ENCODE measurements at places on chromosomes 13 and 19.

GRCh38 chr19:7326105-7326877 is 22.4 kb upstream of the ARHGEF18 start:
- DNase-seq: no peak

DNA sequence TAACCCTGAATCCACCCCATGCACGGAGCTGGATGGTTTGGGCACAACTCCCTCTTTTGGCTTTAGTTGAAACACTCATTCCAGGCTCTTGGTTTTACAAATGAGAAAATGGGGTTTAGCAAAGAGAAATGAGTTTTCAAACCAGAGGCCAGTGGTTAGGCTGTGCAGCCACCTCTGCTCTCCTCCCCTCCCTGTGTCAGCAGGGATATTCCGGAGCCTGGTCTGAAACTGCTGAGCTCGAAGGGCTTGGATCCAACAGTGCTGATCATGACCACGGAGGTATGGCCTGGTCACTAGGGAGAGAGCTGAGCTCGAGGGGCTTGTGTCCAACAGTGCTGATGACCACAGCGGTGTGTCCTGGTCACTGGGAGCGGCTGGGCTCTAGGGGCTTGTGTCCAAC is 41.5 kb downstream of the ZNF787 start:
- no peak for DNase-seq

DNA sequence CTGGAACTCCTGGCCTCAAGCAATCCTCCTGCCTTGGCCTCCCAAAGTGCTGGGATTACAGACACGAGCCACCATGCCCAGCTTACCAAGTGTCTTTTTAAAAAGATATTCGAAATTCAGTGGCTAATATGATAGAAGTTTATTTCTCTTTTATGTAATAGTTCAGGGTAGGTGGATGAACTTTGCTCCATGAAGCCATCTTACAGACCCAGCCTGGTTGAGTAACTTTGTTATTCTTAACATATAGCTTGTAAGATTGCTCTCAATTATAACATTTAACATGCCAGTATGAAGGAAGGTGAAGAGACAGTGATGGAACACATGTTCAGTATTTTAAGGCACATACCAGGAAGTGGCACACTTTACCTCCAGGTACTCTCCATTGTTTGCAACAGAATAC is 42.4 kb downstream of the ZIC2 start:
- no peak for DNase-seq

DNA sequence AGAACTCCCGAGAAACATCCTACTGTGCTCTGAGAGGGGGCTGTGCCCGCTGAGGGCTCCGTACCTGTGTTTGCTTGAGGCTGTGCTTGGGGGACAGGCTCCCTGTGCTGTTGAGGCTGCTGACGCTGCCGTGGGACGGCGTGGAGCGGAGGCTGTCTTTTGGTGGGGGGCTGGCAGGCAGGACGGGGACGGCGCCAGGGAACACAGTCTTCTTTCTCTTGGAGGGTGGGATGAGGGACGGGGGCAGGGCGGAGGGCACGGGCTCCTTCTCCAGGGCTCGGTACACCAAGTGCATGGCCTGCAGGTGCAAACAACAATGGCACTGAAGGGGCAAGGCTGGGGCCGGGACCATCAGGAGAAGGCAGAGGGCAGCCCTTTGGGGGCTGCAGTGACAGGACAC is 46.8 kb downstream of the EPS15L1 start:
- DNase-seq: no peak

- no peak for DNase-seq
Observed at GRCh38 chr19:29172302-29172701, 40.6 kb downstream of the UQCRFS1 start.

- DNase-seq: no peak
Observed at GRCh38 chr19:53927739-53928138, 18.7 kb downstream of the CACNG7 start.

DNA sequence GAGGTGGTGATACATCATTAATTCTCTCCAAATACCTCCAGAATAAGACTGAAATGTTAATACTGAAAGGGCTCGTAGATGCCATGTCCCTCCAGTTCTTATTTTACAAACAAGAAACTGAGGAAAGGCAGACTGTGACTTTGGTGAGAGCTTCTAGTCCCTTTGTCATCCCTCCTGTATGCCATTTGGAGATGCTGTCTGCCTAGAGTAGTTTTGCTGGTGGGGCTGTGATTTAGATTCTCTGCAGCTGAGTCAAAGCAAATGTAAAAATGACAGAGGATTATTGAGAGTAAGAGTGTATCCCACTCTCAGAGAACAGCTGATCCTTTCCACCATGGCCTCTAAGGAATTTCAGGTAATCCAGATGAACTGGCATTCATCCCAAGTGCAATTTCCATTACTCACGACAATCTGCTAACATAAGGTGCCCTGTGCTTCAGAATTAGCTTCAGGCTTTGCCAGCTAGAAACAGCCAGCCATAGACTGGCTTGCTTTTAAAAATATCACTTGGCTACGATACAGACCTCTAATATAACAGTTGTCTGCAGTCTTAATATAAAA is 16.8 kb downstream of the PABPC3 start:
- DNase-seq: no peak

DNA sequence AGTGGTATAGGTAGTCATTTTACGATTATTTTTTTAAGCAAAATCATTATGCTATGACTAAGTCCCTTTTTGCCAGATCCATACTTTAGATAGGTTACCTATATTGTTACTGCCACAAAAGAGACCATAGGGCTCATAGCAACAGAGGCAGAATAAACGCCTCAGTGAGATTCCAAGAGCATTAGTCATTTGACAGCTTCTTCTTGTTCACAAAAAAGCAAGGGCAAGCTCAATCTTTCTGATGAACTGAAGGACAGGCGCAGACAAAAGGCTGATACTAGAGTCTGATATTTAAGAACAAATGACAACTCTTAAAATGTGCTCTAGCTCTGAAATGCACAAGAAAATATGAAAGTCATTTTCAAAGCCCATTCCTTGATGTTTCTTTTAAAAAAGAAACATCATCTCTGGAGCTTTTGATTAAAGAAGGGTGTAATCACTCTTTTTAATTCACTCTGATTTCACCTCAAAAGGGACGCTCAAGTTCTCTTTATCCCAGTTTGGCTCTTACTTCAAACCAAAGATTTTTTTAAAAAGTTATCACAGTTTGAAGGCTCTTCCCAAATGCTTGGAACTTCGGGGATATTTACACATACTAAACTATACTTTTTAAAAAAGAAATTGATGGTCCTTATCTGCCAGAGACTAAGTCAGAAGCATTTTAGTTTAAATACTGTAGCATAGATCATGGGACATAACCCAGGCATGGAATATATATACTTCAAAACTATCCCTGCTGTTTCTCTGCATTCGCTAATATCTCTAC is 187.2 kb downstream of the EFNB2 start:
- no peak for DNase-seq

DNA sequence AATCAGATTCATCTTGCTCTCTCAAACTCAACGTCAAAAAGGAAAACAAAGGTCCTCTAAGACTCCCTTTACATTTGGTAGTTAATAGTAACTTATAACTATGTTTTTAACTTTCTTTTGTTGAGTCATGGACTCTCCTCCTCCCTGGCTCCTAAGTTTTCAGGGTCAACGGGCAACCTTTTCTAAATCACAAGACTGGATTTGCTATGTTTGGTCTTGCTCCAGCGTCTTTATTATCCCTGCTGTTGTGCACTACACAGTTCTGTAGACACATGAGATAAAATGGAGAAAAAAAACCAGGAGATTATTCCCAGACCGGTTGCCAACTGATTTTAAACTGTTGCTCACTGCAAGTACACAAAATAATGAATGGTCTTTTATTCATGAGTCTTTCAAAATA is 1.9 kb upstream of the ITM2B start:
- DNase-seq: no peak

GRCh38 chr13:48804821-48805601 is 151.3 kb downstream of the CYSLTR2 start:
- DNase-seq: no peak

GRCh38 chr13:54077569-54077968 is 1049.0 kb downstream of the OLFM4 start:
- DNase-seq: no peak

DNA sequence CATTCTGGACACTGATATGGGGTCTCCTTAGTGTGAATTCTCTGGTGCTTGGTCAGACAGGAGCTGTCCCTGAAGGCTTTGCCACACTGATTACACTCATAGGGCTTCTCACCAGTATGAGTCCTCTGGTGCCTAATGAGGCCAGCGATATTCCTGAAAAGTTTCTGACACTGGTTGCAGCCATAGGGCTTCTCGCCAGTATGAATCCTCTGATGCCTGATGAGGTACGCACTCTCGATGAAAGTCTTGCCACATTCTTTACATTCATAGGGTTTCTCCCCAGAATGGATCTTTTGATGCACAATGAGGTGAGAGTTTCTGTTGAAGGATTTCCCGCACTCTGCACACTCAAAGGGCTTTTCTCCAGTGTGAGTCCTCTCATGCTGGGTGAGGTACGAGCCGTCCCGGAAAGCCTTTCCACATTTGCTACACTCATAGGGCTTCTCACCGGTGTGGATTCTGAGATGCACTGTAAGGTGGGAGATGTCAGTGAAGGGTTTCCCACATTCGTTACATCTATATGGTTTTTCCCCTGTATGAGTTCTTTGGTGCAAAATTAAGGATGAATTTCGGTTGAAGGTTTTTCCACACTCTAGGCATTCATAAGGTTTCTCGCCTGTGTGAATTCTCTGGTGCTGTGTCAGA is 22.4 kb downstream of the ZNF329 start:
- no peak for DNase-seq

DNA sequence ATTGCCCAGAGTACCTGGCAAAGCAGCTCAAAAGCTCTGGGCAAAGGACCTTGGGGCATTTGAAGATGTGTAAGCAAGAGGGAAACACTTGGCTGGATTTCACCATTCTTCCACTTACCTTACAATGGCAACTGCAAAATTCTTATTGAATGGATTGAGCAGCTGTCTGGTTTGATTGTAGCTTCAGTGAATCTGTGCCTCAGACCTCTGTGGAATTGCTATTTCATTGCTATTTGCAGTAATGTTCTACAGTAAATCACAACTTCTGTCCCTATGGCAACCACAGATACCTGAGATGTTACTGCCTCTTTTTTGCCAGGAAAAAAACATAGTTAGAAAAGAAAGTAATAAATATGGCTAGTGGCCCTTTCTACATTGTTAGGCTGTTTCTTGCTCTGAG is 519.5 kb downstream of the SUCLA2 start:
- DNase-seq: no peak

DNA sequence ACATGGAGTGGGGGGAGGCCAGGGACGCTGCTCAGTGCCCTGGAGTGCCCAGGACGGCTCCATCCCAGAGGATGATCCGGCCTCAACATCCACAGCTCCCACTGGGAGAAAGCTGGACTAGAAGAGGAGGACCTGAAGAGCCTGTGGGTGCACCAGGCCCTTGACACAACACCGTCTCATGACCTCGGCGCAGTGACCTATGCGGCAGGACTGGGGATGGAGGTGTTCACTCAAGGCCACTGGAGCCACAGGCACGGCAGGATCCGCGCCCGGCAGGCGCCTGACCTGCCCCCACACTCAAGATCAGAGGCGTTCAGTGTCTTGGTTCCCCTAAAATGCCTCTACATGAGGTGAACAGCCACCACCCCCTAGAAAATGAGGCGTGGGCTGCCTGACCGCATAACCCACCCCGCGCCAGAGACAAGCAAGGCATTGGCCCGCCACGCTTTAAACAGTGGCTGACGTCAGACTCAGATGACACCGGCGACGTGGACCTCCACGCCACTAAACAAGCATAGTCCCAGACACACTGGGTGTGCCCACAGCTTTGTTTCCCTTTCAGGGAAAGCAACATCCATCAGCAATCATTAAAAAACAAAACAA is 8.0 kb downstream of the SGTA start:
- DNase-seq: no peak

DNA sequence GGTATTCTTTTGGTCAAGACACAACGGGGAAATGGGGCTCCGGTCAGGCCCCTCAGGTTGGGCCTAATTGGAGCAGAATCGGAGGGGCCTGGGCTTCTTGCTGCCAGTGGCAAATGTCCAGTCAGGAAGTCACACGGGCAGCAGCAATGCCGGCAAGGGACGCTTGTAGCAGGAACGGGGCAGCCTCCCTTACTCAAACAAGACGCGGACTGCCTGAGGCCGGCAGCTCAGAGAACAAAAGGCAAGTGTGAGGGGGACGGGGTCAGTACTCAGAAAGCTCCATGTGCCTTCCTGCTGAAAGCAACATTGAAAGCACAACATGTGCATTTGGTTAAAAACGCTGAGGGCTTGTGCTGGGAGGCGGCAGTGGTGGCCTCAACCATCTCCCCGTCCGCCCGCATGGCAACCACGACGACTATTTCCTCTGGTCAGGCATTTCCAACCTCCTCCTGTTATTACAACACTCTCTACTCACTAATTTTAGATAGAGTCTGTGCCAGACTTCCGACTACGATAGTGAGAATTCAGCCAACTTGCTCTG is 20.5 kb upstream of the RASA3 start:
- no peak for DNase-seq

DNA sequence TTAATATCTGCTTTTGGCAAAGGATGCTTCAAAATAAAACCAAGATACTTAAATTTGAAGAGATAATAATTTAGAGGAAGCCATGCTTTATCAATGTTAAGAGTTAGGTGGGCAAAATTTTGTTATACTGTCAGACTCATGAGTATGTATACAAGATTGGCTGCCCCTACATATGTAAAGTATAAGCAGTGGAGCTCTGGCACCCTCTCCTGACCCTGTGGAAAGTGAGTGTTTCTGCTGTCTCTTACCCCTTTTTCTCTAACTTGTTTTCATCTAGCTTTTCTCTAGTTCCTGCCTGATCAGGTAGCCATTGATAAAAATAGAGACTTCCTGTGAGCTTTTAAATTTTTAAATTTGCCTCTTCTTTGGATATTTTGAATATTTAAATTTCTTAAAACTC is 710.9 kb upstream of the SPRY2 start:
- no peak for DNase-seq

GRCh38 chr19:49362048-49362928 is at the start of gene TEAD2:
Gene TEAD2 (minus strand): TSS chr19:49362416. CDS start chr19:49360075, 2,341 bp downstream.
- no peak for DNase-seq

DNA sequence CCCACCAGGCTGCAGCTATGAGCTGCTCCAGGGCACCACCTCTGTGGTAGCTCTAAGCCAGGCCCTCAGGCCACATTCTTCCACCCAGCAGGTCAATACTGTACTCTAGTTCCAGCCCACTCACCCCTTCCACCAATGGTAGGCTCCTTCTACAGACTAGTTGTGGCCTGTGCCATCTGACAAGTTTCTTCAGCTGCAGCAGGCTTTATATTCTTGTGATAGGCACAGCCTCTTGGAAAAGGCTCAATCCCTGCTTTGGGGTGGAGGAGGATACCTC is 8.5 kb downstream of the MICU2 start:
- DNase-seq: no peak

DNA sequence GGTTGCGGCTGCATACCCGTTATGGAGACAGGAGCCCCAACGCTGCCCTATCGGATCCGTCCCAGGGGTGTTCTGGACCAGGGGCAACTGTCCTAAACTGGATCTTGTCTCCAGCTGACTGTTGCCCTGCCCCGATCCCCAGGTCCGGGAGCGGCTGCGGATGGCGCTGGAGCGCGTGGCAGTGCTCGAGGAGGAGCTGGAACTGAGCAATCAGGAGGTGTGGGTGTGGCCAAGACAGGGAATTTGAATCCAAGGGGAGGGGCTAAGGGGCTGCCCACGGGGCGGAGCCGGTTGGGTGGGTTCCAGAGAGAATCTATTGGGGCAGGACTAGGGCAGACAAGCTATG is 9.9 kb downstream of the PPFIA3 start:
- DNase-seq: no peak
